CD4-positive, alpha-beta T cell treated with Interleukin-4 for 1 hour (primary cell): ENCODE measurements at places on chromosomes 5 and 9.

DNA sequence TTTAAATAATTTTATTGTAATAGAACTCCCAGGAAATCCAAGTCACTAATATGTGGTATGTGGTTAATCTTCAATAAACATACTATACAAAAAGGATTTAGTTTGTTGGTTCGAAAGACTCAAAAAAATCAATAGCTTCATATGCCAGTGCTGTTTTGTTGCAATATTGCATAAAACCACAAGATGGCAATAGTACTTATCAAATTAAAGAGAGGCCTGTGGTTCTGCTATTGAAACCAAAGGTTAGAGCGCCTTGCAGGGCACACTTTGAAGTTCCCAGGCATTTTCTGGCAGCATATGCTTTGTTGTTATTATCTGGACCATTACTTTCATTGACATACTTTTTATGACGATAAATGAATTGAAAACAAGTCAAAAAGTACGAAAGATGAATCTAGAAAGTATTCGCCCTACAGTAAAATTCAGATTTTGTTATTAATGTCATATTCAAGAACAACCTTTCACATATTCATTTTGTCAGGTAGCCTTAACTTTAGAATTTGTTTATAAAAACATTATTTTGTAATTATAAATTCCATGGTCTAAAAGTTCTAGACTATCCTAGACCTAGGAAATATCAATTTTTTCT lies 316.3 kb downstream of the MCTP1 start:
- peak; percentile 47 for DNase-seq

- no peak for DNase-seq
Observed at GRCh38 chr5:71883742-71884103, 164.6 kb downstream of the CARTPT start.

DNA sequence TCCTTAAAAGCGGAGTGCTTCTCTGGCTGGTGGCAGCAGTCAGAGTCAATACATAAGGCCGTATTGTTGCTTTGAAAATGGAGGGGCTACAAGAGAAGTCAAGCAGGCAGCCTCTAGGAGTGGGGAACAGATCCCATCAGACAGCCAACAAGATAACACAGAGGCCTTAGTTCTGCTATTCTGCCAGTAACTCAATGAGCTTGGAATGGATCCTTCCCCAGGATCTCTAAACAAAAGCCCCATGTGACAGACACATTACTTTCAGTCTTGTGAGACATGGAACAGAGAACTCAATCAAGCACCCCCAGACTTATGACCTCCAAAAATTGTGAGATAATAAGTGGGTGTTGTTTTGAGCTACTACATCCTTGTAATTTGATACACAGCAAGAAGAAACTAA lies 158.6 kb downstream of the RFX3 start:
- no peak for DNase-seq

- DNase-seq = no peak
Observed at GRCh38 chr5:178630951-178631350, 4.1 kb upstream of the CLK4 start.

DNA sequence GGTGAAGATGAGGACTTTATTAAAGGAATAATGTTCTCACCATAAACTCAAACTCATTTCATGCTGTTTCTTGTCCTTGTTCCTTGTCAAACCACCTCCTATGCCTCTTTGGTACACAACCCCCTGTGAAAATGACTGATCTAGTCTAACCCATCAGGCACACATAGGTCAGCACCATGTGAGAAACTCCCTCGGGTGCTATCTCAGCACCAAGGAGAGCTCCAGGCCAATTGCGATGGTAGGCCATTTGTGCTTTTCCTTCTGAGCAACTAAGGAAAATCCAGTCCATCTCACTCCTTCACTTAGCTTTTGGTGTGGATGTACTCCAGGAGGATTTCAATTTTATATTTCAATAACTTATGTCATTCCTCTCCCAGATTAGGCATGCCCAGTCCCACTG lies 199.8 kb downstream of the ZNF608 start:
- no peak for DNase-seq

- peak; percentile 4 for DNase-seq
Observed at GRCh38 chr9:134606951-134607731, 34.5 kb upstream of the COL5A1 start.

DNA sequence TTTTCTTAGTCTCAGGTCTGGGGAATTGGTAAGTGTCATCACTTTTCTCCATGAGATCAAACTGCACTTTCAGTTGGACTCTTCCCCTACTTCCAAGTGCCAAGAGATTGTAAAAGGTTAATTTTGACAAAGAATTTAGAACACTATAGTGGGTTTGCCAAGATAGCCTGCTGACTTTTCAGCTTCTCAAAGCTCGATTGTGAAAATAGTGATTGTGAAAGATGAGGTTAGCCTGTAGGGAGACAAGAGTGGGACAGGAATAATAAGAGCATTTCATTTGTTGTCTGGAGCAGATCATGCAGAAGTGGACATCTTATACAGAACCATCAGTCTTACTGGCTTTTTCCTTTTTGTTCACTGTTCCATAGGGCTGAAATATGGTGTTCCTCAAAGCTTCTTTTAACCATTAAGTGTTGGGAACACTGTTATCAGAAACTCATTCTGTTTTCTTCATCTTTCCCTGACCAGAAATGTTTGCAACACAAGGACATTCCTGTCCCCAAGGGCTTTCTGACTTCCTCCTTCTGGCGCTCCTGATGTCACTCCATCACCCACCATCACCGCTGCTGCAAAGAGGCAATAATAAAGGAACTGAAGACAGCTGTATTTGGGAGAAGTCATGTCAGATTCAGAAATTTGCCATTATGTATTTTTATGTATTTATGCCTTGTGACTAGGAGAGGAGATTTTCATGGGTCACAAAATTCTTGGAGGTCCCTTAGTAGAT lies 11.6 kb upstream of the SPTAN1 start:
- DNase-seq = no peak

DNA sequence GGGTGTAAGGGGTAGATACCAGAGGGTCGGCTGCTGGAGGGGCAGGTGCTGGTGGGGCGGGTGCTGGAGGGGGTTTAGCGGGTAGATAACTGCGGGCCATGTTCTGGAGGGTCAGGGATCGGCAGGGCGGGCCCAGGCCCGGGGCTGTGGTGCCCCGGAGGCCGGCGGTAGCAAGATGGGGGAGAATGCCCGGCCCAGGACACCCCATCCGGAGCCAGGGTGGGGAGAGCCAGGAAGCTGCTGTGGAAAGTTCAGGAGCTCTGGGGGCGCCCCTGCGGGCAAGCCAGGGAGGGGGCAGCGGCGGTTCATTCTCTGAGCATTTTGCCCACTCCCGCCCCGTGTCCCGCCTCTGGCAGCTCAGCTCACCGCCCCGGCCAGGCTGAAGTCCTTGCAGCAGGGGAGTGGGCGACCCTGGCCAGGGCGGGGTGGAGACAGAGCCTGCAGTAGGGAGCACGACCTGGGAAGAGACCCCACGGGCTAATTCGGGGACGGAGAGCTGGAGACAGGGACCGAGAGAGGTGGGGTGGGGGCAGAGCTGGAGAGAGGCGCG lies 538 bp downstream of the PRRT1B start:
- no peak for DNase-seq

GRCh38 chr5:159471904-159472303 lies 141.6 kb upstream of the IL12B start:
- DNase-seq = no peak

DNA sequence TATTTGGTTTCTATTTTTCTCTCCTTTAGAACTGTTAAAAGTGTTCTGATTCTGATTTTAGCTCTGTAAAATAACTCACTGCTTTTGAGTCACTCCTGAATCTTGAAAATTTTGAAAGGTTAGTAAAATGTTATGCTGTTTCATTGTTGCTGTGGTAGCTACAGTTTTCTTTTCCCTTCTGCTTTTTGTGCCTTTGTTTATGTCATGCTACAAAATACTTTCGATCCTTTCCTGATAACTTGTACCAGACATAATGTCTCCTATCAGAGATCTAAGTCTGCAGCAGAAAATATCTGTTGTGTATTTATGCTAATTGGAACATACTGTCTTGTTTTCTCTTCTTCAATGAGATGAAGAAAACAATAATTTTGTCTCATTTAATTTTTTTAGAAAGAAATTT lies 26.9 kb upstream of the CEP120 start:
- DNase-seq = no peak

GRCh38 chr5:89628876-89629635 lies 746.1 kb upstream of the MEF2C start:
- no peak for DNase-seq

- no peak for DNase-seq
Observed at GRCh38 chr5:142245786-142246185, 79.0 kb downstream of the SPRY4 start.

GRCh38 chr5:132767150-132767549 lies 9.9 kb downstream of the SEPTIN8 start:
- no peak for DNase-seq

GRCh38 chr5:104606258-104606829 lies 1043.8 kb upstream of the NUDT12 start:
- no peak for DNase-seq

DNA sequence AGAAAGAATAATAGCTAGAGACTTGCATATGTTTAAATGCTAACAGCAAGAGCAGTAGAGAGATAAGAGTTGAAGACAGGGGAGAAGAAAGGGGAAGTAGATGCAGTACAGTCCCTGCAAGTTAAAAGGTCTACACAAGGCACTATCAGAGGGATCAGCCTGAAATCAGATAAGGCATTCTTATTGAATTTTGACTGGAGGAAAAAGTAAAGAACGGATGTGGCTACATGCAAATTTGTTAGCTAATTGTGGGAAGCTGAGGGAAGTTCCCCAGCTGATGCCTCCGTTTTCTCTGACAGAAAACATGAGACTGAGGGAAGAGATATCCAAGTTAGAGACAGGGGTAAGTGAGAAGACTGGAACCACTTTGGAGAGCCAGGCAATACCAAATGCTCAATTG lies 12.9 kb upstream of the RHOBTB3 start:
- DNase-seq = no peak

DNA sequence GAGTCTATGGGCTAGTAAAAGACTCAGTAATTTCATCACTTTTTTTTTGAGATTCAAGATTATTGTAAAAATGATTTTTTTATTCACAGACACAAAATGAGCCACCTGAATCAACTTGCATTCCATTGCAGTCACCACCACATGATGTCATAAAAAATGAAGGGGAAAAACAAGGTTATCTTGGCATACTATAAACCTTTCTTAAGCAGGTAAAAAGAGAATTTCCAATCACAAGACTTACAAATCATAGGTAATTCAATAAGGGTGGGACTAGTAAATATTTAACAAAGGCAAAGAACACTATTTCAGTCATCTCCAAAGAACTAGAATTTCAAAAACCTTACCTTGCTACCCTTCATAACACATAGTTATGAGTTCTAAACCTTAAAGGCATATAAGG lies 30.7 kb downstream of the TRPM6 start:
- DNase-seq = no peak

DNA sequence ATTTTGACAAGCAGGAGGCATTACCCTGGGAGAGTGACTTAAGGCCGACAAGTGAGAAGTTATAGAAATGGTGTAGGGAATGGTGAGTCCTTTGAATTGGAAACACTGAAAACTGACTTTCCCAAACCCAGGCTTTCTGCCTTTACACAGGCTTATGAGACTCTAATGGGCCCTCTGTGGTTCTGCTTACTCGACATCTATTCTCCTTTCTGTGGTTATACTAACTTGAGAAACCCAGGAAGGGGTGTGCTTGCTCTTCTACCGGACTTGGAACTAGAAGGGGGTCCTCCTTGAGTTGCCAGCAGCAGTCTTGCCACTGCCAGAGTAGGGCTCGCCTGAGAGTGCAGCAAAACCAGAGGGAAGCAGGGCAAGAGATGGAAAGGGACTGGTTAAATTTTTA lies 63.3 kb downstream of the FYB1 start:
- no peak for DNase-seq

- no peak for DNase-seq
Observed at GRCh38 chr5:1139331-1140170, 27.7 kb upstream of the SLC12A7 start.

DNA sequence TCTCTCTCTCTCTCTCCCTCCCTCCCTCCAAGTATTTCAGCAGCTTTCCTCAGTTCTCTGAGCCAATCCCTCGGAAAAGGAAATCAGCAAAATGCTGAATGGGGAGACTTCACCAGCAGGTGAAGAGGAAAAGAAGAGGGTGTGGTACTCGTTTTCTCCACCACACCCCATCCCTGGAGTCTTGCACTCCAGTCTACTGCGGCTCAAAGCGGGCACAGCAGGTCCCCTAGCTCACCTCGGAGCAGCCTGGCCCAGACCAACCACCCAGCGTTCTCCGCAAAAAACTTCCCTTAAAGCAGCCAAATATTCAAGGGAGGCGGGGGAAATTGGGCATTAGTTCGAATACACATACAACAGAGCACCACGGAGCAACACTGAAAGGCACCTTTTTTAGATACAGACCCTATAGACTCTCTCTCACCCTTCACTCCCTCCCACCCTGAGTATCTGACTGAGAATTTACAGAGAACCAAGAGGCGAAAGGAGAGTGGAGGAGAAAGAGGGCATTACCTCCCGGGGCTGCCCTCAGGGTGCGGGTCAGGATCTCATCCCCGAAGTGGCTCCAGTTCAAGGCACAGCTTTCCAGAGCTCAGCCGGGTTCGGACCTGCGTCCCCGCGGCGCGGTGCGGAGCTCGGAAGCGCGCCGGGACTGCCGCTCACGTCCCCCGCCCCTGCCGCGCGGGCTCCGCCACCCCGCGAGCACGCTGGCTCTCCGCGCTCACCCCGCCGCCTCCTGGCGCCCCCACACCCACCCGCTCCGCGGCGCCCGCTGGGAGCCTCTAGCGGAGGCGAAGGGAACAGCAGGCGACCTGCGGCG lies 1638.5 kb upstream of the C9orf72 start:
- DNase-seq = no peak
